ENCODE measurements at places on chromosomes 4 and X. TPM values are rescaled to one million over a fixed set of nuclear protein-coding genes. Genes with fewer than 3 reads are reported as not detected.

The SPANXN3 gene
- not detected for total RNA-seq

GRCh38 chr4:4284827-4285618, 4.9 kb downstream of the LYAR start:
- H3K36me3 ChIP-seq = peaks cover 2% of the 10 kb centered on the region
- no peak overlapping the region for H3K27ac ChIP-seq
- H3K4me1 ChIP-seq = no peaks in the 10 kb centered on the region
- H3K27me3 ChIP-seq = no peaks in the 10 kb centered on the region

- DNase-seq = no peak
- peaks cover 27% of the 10 kb centered on the region for H3K4me1 ChIP-seq
Measured at GRCh38 chr4:128796934-128797333, 12.6 kb upstream of the JADE1 start.

- no peaks in the 10 kb centered on the region for H3K4me1 ChIP-seq
- no peak for DNase-seq
- H3K27me3 ChIP-seq = no peaks in the 10 kb centered on the region
- H3K4me3 ChIP-seq = no peak overlapping the region
- no peak overlapping the region for H3K27ac ChIP-seq
- H3K36me3 ChIP-seq = no peaks in the 10 kb centered on the region
Measured at GRCh38 chr4:55615008-55615407, 21.1 kb downstream of the NMU start.

The TEX13D gene
- not detected for total RNA-seq

DNA sequence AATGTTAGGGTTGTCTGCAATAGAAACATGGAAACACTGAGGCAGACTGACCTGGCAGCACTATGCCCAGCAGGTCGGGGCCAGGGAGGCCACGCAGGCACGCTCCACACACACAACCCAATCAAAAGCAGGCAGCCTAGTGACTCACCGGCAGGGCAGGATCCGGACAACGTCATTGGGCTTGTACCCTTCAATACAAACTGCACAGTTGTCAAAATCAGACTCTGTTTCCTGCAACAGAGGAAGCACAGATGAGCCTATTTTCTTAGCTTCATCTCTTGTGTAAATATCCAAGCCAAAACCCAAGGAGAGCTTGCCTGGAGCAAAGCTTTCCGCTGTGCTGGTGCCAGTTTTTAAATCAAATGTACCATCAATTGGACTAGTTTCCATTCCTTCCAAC, 185.8 kb downstream of the RNF150 start:
- H3K27me3 ChIP-seq = no peaks in the 10 kb centered on the region
- no peak overlapping the region for H3K27ac ChIP-seq
- no peak for DNase-seq
- H3K4me3 ChIP-seq = no peak overlapping the region

The CYTL1 gene
- total RNA-seq = not detected

DNA sequence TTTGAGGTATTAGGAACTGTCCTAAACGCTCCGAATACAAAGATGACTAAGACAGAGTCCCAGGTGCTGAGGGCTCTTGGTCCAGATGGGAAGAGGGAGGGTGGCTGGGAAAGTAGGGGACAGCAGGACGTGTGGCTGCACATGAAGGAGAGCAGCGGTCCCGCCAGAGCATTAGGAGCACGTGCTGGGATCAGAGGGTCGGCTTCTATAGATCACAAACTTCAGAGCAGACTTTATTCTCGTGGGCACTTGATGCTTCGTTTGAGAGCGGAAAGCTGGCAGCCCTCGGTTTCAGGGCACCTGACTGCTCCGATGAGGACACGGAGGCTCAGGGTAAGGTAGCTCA, 26.1 kb downstream of the ZBTB49 start:
- no peak overlapping the region for H3K4me3 ChIP-seq
- H3K27ac ChIP-seq = no peak overlapping the region
- no peak for DNase-seq
- H3K4me1 ChIP-seq = no peaks in the 10 kb centered on the region

The NHSL2 gene
- 0.39 TPM for total RNA-seq

DNA sequence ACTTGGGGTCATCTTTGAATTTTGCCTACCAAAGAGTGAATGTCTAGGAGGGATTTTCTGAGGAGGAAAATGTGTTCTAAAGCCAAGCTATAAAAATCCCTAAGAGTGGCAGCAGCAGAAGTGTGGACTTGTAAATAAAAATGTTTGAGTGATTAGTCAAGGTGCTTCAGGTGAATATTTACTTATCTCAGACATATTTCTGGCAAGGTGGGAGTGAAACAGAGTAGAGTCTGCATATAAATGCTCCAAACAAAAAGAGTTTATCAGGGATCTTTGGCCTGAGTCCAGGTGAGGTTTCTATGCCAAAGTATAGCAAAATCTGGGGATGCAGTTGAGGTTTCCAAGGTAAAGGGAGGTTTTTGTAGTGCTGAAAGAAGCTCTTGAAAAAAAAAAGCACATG, 19.7 kb downstream of the CYSLTR1 start:
- H3K4me3 ChIP-seq = no peak overlapping the region
- no peak overlapping the region for H3K27ac ChIP-seq
- no peaks in the 10 kb centered on the region for H3K27me3 ChIP-seq
- DNase-seq = no peak
- H3K36me3 ChIP-seq = no peaks in the 10 kb centered on the region
- no peaks in the 10 kb centered on the region for H3K4me1 ChIP-seq

The CDS1 gene
- 18.1 TPM for total RNA-seq

The ART3 gene
- not detected for total RNA-seq

The GPR173 gene
- 0.26 TPM for total RNA-seq

DNA sequence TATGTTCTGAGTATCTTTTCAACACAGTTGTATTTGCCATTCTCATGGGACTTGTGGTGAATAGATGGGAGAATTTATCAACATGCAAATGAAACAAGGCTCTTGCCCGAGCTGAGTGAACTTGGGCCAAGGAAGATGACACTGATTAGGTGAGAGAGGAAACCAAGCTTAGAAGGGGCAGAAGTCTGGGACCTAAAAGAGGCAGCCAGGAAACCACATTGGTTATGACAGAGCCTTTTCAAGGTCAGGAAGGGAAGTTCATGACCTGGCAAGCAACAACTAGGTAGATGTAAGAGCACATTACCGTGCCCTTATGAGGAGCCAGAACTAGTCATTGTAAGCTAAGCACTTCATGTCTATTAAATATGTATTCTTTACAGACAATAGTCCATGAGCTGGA, 590.3 kb downstream of the PACRGL start:
- H3K27me3 ChIP-seq = no peaks in the 10 kb centered on the region
- H3K36me3 ChIP-seq = no peaks in the 10 kb centered on the region
- DNase-seq = no peak
- no peak overlapping the region for H3K4me3 ChIP-seq
- no peak overlapping the region for H3K27ac ChIP-seq
- H3K4me1 ChIP-seq = peaks cover 3% of the 10 kb centered on the region

DNA sequence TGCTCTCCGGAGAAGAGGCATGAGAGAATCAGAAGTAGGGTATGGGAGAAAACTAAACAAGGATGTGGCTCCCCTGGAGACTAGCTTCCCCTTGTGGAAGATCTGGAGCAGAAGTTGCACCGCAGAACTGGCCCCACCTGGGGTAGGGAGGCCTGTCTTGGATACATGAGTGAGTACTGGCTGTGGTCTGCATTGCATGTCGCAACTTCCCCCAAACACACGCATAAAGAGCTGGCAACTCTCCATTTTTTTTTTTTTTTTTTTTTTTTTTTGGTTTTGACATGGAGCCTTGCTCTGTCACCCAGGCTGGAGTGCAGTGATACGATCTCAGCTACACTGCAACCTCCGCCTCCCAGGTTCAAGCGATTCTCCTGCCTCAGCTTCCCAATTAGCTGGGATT, 119.9 kb downstream of the EGF start:
- no peak overlapping the region for H3K27ac ChIP-seq
- no peaks in the 10 kb centered on the region for H3K36me3 ChIP-seq
- no peaks in the 10 kb centered on the region for H3K4me1 ChIP-seq
- no peaks in the 10 kb centered on the region for H3K27me3 ChIP-seq
- H3K4me3 ChIP-seq = no peak overlapping the region

DNA sequence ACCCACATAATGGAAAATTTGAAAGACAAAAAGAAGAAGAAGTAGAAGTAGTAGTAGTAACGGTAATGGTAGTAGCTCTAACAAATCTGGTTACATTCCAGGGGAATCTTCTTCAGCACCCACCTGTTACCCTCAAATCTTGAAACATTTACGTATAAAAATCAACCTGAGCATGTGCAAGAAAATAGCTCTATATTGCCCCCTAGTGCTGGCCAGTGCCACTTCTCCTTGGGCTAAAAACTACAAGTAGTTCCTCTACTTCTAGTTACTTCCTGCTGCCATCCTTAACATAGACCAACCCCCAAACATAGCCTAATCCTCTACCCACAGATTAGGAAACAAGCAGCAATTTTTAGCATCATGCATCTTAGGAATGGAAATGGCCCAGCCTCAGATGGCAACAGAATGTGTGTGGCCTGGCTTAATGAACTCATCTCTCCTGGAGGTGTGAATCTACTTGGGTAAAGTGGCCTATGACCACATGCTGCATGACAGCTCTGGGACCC, 3.1 kb downstream of the PDGFC start:
- peak; percentile 57 for DNase-seq
- no peak overlapping the region for H3K27ac ChIP-seq
- no peaks in the 10 kb centered on the region for H3K36me3 ChIP-seq
- H3K4me3 ChIP-seq = no peak overlapping the region

- H3K27ac ChIP-seq = no peak within 1 kb of the TSS
- no peaks in the 10 kb centered on the region for H3K4me1 ChIP-seq
- no peak within 1 kb of the TSS for H3K4me3 ChIP-seq
- H3K27me3 ChIP-seq = no peaks in the 10 kb centered on the region
- no peak for DNase-seq
- H3K36me3 ChIP-seq = no peaks in the 10 kb centered on the region
Measured at GRCh38 chrX:155334486-155335336, at the start of gene CLIC2. TSS of gene CLIC2 (minus strand) at chrX:155334614. CDS start at chrX:155334427, 187 bp downstream.

GRCh38 chrX:120147537-120147936, 10.9 kb upstream of the RHOXF2 start:
- no peaks in the 10 kb centered on the region for H3K36me3 ChIP-seq
- H3K27ac ChIP-seq = no peak overlapping the region
- H3K4me1 ChIP-seq = no peaks in the 10 kb centered on the region
- no peaks in the 10 kb centered on the region for H3K27me3 ChIP-seq

GRCh38 chrX:13761606-13762414, 27.3 kb downstream of the OFD1 start:
- no peak overlapping the region for H3K27ac ChIP-seq
- H3K4me1 ChIP-seq = no peaks in the 10 kb centered on the region
- no peaks in the 10 kb centered on the region for H3K27me3 ChIP-seq
- no peaks in the 10 kb centered on the region for H3K36me3 ChIP-seq

The PAK3 gene
- not detected for total RNA-seq

DNA sequence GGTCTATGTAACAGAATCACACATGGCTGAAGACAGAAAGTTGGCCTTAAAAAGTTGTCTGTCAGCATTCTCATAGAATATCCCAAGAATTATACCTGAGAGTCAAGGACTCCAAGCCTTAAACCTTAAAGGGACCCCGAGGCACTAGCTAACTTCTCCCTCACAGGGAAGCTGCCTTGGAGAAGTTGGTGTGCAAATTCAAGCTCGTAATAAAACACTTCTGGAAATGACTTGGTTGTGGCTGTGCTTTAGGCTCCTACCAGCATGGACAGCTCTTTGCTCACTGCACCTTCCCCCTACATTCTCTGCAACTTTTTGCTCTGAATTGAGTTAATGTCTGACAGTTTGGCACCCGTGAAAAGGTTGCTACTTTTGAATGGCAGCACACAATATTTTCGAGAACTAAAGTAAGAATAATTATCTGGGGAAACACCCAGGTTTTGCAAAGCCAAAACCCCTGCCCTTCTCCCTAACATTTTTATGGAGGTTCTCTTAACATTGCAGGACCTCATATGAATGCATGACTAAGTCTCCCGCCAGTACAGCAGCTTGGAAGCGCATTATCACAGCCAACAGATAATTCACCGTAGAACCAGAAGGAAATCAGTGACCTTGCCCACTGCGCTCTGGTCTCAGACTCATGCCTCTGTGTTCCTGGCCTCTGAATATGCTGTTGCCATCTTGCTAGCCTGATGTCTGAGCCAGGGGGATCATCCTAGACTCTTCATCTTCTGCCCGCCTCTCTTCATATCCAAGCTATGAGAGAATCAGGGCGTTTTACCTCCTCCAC, 91.0 kb downstream of the MGST2 start:
- no peak for DNase-seq
- H3K36me3 ChIP-seq = no peaks in the 10 kb centered on the region
- H3K4me1 ChIP-seq = 0 out of 2 replicates have a peak, but pooled peaks cover 12% of the 10 kb centered on the region
- no peak overlapping the region for H3K4me3 ChIP-seq
- no peaks in the 10 kb centered on the region for H3K27me3 ChIP-seq
- no peak overlapping the region for H3K27ac ChIP-seq

GRCh38 chrX:53684415-53685192, 1.9 kb downstream of the HUWE1 start:
- H3K27ac ChIP-seq = peak overlapping the region; percentile 91
- DNase-seq = no peak
- peak overlapping the region; percentile 80 for H3K4me3 ChIP-seq
- peaks cover 1% of the 10 kb centered on the region for H3K36me3 ChIP-seq
- no peaks in the 10 kb centered on the region for H3K27me3 ChIP-seq

The AKAP4 gene
- not detected for total RNA-seq

- H3K4me3 ChIP-seq = no peak overlapping the region
- no peaks in the 10 kb centered on the region for H3K27me3 ChIP-seq
- no peaks in the 10 kb centered on the region for H3K36me3 ChIP-seq
- DNase-seq = no peak
- H3K27ac ChIP-seq = no peak overlapping the region
- no peaks in the 10 kb centered on the region for H3K4me1 ChIP-seq
Measured at GRCh38 chr4:78971326-78971725, 32.1 kb upstream of the PAQR3 start.

The XAGE1A gene
- not detected for total RNA-seq
